ENCODE measurements at places on chromosomes 4 and X.

- DNase-seq = no peak
These were observed 10.7 kb downstream of the PNMA6F start for GRCh38 chrX:153310901-153311300.

DNA sequence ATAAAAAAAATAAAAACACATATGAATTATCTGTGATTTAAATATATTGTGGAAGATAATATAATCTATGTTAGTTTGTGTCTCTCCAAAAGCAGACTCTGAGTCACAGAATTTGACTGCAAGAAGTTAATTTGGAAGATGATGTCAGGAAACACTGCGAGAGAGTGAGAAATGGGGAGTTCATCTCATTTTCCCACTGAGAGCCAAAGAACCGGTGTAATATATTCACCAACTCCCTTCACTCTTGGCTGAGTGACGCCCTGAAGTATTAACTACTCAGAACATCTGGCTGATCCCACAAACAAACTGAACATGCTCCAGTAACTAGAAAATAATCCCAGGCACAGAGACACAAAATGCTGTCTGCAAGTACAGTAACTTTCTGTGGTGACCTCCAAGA lies 345.8 kb upstream of the SPANXN1 start:
- DNase-seq = no peak

GRCh38 chr4:123613586-123614344 lies 217.2 kb downstream of the SPRY1 start:
- DNase-seq = no peak

DNA sequence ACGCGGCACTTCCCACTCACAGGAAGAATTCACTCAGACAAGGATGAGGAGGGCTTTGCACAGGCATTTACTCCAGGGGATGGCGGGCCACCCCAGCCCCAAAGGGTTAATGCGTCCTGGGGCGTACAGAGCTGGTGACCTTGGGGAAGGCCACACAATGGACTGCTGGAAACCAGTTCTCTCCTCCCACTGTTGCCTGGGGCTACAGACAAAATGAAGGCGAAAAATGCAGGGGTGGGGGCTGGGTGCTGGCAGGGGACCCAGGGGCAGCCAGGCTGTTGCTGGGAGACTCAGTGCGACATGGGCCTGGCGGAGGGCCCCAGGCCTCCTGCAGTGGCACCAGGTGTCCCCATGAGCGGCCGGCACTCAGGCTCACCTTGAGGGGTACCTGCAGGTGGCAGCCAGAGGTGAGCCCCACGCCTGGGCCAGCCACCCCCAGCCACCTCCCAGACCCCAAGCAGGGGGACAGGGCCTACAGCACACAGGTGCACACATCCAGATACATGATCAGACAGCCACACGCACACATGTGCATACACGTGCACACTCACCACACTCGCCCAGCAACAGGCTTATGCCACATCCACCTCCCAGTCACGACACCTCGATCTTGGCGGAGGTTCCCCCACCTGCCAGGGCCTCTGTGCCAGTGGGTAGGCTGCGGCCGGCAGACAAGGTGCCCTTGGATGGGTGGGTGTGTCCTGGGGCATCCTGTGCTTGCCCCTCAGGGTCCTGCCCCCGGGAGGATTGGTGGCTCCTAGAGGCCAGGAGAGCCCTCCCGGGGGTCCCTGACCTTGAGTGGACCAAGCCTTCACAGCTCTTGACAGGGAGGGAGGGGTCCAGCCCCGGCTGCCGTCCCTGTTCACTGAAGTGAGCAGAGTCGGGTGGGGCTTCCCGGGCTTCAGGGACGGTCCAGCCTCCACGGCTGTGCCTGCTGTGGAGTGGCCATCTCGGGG lies 13.1 kb downstream of the NAT8L start:
- peak; percentile 66 for DNase-seq

GRCh38 chr4:96301715-96302114 lies 461.8 kb downstream of the PDHA2 start:
- no peak for DNase-seq

DNA sequence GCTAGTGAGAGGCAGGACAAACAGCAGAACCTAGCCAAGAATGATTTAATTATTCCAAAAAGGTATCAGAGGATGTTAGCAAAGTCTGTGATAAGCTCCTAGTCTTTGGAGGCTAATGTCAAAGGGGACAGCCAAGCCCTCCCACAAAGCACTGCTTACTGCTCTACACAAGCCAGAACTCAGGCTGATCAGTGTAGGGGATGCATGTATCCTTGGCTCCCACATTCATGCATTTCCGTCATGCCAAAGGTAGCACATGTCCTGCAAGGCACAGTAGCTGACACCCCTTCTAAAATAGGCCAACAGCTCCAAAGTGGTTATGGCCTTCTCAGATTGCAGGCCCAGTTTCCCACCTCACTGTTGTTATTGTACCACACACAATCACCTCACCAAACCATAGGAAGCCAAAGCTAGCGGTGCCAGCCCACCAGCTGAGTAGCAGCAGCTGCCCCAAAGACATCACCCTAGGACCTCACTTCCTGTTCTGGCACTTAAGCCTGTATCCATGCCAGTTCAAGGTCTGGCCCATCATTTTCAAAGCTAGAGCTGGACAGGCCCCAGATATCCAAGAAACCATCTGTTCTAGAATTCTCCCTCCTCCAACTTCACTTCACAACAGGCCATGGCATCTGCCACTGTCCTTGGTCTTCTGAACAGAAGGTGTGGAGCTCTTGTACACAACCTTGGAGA lies 40.9 kb downstream of the TSPAN5 start:
- no peak for DNase-seq

DNA sequence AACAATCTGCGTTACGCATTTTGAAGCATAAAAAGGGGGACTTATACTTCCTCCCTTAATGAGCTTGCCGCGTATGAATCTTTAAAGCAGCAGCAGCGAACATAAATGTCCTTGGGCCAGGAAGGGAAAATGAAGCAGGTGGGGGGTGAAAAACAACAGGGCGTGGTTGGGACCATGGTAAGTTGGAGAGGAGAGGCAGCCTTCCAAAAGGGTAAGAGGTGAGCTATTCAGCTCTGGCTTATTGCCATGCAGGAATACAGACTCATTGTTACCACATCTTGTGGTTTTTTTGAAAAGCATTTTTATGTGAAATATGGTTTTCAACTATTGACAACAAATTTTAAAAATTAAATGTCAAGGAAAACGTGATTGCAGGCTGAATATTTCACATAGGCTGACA lies 710.7 kb upstream of the FAM241A start:
- DNase-seq = no peak

- no peak for DNase-seq
These were observed 344.0 kb downstream of the CENPC start for GRCh38 chr4:67201334-67201733.

DNA sequence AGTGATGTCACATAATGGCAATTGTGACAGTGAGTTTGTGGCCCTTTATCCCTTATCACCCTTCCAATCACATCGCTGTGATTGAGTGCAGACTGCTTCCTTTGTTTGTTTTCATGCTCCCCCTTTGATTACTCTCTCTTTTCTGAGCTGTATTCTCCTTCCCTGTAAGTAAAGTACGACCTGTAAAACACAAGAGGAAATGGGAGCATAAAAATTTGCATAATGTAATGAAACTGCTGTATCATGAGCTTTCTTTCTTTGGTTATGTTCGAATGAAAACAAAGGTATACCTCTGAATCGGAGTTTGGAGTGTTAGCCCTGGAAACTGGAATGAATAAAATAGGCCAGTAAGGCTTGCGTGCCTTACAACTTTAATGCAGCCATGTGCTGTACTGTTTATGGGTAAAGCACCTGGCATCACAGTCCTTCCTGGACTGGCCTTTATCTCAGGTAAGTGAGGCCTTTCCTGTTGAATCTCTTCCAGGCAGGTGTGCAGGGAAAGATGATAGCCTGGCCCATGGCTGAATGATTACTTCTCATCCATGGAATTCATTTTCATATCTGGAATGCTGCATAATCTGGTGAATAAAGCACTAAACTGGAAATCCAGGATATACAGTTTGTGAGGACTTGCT lies 26.6 kb upstream of the HS3ST1 start:
- no peak for DNase-seq

DNA sequence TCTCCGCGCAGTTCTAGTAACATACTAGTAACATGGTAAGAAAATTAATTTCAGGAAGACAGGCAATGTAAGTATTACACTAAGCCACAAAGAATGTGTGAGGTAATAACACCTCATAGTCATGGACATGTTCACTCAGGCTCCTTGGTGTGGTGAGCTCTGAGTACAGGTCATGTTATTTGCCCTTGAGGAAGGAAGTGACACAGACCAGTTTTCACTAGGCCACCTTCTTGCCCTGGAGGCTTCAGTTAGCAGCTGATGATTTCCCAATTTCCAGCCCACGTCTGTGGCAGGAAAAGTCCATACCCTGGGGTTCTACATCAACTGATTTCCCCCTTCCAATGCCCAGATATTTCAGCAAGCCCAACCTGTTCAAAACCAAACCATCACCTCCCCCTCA lies 6.7 kb downstream of the APOO start:
- DNase-seq = peak; percentile 61

- no peak for DNase-seq
These were observed 31.9 kb downstream of the MAGED4 start for GRCh38 chrX:52216541-52216940.

- DNase-seq = no peak
These were observed 1153.8 kb downstream of the STIM2 start for GRCh38 chr4:28014469-28014868.

- no peak for DNase-seq
These were observed 754.9 kb downstream of the RPA4 start for GRCh38 chrX:97638621-97639020.

DNA sequence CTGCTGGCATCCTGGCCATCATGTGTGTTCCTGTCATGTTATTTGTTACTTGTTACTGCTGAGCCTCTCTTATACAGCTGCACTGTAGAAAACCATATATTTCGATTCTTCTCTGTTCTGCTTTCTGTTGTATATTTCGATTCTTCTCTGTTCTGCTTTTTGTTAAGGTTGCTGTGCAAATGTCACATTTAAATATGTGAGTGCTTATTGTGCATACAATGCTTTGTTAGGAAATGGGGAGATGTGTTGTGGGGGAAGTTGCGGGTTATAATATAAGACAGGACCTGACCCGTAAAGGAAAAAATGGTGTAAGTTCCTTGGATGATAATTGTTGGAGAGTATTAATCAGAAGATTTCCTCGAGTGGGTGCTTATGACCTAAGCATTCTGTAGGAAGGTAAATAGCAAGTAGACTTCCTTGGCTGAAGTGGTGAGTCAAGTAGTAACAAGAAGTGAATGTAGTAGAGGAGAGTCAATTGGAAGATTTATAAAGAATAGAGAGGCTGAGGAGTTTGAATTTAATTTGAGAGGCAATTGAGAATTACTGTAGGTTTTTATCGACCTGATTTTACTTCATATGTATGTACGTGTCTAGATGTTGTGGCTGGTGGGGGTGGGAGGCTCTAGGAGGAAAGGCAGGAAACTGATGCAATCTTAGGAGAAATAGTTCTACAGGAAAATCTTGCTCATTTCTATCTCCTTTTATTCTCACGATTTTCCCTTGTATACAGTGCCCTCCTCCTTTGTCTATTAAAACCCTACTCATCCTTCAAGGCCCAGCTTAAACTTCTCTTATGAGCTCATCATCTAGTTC lies 8.5 kb downstream of the OGT start:
- no peak for DNase-seq

GRCh38 chrX:9515973-9516538 lies 51.2 kb downstream of the TBL1X start:
- no peak for DNase-seq

DNA sequence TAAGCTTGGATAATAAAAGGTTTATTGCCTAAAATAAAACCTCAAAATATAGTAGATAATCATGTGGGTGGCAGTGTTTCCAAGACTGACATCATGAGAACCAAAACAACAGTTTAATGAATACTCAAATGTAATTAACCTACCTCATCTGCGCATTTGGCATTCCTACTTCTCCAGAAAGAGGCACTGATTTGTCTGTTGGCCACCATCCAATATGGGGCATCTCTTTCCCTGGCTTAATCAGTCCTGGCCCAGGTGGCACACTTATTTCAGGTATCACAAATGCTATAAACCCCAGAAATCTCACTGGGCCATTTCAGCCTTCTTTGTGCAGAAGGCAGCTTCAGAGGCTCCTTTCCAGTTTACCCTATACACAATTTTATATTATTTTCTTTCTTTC lies 192.2 kb downstream of the COMMD8 start:
- no peak for DNase-seq

GRCh38 chr4:145503486-145504072 lies 21.9 kb downstream of the SMAD1 start:
- DNase-seq = no peak

GRCh38 chrX:46967547-46967946 lies 55.3 kb downstream of the JADE3 start:
- DNase-seq = no peak

GRCh38 chr4:10157478-10158332 lies 41.1 kb upstream of the WDR1 start:
- DNase-seq = no peak

- DNase-seq = no peak
These were observed 6.5 kb upstream of the SMARCA1 start for GRCh38 chrX:129529685-129530281.

DNA sequence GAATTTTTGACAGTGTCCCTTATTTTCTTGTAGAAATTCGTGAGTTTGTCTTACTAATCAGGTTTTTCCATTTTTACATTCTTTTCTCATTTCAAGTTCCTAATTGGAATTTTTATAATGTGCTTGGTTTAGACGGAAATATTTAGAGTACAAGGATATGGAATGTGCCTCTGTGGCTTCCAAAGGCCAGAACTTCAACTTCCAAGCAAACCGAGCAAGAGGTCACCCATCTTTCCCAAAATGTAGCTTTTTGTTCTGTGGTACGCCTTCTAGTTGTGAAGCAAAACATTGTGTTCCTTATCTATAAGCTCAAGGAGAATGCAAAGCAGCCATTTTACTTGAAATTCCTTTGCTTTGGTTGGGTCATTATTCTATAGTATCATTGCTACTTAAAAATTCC lies 212.8 kb upstream of the PACRGL start:
- no peak for DNase-seq

- DNase-seq = no peak
These were observed 10.6 kb upstream of the INTS6L start for GRCh38 chrX:135509885-135510284.

- no peak for DNase-seq
These were observed 385.2 kb upstream of the FAT1 start for GRCh38 chr4:187108845-187109244.

DNA sequence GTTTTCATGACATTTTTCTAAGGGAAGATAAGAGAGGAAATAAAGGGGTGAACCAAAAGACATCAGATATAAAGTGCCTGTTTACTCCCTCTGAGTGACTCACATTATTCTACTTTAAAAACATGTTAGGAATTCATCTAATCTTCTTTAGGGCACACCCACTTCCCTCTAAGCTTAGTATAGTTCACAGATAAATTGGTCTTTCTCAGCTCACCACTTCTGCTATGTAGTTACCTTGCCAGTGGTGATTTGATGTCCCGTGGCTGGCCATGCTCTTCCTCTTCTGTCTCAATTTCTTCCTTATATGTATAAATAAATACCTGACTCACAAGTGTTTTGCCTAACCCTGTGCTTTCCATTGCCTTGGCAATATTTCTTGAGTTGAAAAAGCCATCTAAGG lies 96.8 kb downstream of the PDLIM5 start:
- DNase-seq = no peak

GRCh38 chr4:20393486-20394100 lies 141.9 kb downstream of the SLIT2 start:
- no peak for DNase-seq
